ENCODE measurements at places on chromosomes 1 and 21.

GRCh38 chr1:181484821-181485220 is 1.5 kb downstream of the CACNA1E start:
- DNase-seq, result no peak

GRCh38 chr1:6266641-6267040 is 5.7 kb upstream of the GPR153 start:
- no peak for DNase-seq

GRCh38 chr21:38949070-38949380 is 143.3 kb downstream of the ETS2 start:
- DNase-seq, result no peak

DNA sequence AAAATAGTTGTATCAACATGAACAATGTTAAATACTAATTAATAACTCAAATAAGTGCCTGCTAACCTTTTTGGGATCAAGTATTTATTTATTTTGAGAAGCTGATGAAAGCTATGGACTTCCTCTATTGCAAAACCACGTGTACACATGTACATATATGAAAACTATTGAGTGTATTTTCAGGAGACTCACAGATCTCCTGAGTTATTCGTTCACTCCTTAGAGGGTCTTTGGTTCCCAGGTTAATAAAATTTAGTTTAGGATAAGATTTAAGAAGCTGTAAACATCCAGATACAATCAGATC is 130.5 kb downstream of the DISC1 start:
- DNase-seq, result no peak

- no peak for DNase-seq
Observed at GRCh38 chr1:33965086-33965485, 101.2 kb downstream of the HMGB4 start.

DNA sequence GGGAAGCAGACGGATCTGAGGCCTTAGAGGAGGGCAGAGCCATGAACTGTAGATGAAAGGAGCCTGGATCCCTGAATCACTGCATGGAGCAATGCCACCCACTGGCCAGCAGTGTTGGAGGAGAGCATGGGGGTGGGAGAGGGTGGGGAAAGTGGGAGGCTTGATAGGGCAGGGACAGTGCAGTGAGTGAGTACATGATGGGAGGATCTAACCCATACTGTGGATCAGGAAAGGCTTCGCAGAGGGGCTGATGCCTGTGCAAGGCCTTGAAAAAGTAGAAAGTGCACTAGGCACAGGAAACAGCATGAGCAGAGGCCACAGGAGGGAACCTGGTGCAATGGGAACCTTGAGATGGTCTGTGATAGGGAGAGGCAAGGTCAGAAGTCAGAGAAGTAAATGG is 391.9 kb downstream of the PTPRU start:
- DNase-seq, result no peak

GRCh38 chr1:245188403-245188802 is 33.6 kb downstream of the KIF26B start:
- DNase-seq, result no peak

- DNase-seq, result peak; percentile 70
Observed at GRCh38 chr1:243605604-243606003, 244.4 kb downstream of the AKT3 start.

DNA sequence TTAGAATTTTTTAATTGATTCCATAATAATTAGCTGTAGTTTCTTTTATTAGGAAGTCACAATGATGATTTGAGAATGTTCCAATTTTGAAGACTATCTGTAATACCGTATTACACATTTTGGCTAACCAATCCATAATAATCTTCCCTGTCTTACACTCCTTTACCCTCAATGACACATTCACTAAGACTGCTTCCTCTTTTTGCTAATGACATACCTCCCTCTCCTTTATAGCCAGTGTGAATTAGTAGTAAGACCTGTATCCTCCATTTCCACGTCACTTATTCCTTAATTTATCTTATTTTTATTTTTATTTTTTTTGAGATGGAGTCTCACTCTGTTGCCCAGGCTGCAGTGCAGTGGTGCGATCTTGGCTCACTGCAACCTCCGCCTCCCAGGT is 10.1 kb downstream of the KDM1A start:
- DNase-seq, result no peak

DNA sequence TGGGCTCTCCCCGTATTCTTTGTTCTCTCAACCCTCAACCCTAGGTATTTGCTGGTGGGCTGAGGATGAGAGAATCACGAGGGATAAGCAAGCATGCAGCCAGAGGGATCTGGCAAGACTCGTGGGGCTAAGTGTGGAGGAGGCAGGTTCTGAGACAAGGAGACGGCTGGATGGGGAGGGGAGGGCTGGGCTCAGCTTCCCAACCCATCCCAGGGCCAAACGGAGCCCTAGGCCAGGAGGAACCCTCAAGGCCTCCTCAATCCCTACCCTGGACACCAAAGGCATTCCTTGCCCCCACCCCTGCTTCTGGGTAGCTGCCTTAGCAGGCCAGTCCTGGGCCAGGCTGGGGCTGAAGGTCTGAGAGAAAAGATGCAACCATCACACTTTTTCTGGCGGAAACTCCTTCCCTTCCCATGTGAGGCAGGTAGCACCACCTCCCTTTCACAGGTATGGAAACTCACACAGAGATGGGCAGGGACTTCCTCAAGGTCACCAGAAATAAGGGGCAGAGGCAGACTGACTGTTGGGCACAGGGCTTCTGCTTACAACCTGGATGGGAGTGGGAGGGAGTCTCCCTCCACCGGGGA is 6.2 kb downstream of the MEF2D start:
- no peak for DNase-seq

DNA sequence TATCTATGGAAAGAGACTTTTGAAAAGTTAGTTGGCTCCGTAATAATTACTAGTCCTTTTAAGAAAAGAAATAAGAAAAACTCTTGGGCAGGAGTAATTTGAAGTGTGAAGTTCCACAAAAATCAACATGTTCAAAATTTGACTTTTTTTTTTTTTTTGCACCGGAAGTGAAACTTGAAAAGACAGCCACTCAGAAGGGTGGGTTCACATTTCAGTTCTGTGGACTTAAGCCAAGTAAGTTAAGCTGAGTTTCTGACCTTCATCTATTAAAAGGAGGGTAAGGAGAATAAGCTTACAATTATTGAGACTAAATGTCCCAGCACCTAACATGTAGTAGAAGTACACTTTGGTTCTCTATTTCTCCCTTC is 11.0 kb downstream of the RO60 start:
- no peak for DNase-seq

DNA sequence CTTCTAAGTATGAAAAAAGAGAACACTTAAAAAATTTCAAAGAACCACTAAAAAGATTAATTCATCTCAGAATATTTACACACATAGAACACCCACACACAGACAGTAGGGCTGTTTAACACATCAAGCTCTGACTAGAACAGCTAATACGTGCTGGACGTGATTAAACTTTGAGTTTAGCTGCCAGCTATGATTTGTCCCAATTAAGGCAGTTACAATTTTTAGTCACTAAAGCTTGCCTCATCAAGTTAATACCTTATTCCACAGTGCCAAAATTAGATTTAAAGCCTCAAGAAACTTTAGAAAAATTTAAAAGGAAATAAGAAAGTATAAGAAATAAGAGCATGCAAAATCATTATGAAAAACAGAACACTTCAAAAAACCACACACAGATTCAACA is 18.9 kb downstream of the SLC16A1 start:
- DNase-seq, result peak; percentile 44

- DNase-seq, result no peak
Observed at GRCh38 chr1:4462831-4463484, 191.5 kb upstream of the AJAP1 start.

DNA sequence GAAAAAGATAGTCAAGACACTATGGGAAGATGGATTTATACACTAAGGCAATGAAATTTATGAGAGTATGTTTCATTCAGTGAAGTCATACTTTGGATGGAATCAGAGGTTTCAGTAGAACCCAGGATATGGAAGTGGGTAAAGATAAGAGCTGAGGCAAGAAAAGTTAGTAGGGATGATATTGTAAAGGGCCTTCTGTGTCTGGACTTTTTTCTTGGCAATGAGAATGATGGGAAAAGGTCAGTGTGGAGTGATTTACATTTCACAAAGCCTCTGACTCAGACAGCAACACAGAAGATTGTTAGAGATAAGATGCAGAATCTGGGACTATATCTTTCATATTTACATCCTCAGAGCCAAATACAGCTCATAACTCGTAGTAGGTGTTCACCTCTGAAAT is 32.1 kb downstream of the SH3BGR start:
- peak; percentile 3 for DNase-seq

GRCh38 chr1:51265618-51266017 is 29.5 kb downstream of the RNF11 start:
- no peak for DNase-seq

- no peak for DNase-seq
Observed at GRCh38 chr1:5896706-5897660, 95.2 kb downstream of the NPHP4 start.

GRCh38 chr1:169901115-169901514 is 7.4 kb upstream of the SCYL3 start:
- DNase-seq, result no peak

DNA sequence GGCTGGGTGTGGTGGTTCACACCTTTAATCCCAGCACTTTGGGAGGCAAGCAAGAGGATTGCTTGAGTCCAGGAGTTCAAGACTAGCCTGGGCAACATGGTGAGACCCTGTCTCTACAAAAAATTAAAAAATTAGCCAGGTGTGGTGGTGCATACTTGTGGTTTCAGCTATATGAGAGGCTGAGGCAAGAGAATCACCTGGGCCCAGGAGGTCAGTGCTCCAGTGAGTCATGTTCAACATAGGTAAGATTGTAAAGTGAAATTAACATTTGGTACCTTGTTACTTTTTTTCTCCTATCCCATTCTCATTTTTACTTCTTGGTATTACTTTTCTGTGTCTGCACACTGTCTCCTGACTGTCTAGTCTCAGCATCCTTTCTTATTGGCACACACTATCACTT is 19.0 kb downstream of the MAGI3 start:
- DNase-seq, result no peak

All from fibroblast of mammary gland (primary cell).